NCI-H1417 treated with DMSO at 0.1 percent for 48 hours (cell line): ENCODE measurements at places on chromosomes 4 and X.

GRCh38 chr4:113869743-113870375, 108.3 kb upstream of the CAMK2D start:
- DNase-seq, result no peak

DNA sequence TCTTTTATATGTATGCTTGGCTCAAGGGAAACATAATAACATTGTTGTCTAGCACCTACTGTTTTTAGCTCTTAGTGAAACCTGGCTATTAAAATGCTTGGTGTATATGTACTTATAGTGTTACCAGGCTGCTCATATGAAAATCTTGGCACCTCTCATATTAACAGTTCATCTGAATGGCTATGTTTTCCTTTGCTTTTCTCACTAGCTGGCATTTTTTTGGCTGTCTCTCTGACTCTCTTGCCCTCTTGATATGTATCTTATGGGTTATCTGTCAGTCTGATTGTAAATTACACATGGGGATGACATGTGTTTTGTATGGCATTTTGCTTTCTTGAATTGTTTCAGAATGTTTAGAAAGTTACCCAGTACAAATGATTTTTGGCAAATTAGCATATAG, 158.0 kb downstream of the ARHGAP24 start:
- DNase-seq, result no peak

DNA sequence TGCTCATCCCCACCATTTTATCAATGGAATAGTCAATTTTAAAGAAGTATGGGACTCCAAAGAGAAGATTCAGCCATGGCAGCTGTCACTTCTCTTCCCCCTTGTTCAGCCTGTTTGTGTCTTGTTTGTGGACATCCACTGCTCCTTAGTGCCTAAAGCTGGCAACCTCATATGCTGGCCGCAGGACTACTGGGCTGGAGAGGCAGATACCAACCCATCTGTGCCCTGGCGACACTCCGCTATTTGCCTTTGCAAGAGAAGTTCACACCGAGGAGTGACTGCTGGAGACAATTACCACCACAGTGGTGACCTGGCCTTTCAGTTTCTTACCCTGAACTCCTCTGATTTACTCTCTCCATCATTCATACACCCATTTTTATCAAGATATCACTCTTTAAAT, 64.3 kb downstream of the NHSL2 start:
- DNase-seq, result no peak

DNA sequence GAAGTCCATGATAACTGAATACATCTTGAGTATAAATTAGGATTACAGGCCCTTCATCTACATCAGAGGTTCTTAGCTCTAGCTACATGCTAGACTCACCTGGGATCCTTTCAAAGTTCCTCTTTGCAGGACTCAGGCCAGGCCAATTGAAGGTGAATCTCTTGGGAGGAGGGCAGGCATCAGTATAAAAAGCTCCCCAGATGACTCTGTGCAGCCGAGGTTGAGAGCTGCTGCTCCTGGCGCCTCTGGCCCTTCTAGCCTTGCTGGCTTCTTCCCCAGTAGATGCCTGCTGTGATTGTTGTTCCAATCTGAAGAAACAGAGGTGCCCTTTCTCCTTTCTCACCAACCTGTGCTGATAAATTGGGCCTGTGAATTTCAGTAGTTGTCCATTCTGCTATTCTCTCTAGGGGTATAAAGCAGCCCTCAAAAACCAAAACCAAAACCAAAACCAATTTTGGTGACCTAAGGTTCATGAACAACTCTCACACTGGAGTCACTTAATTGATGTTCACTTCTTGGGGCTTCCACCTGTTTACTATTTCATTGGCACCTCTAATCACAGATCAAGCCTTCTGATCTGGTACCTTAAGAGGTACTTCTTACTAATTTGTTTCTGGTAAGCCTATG, 78.7 kb downstream of the SUPT20HL2 start:
- DNase-seq, result no peak

DNA sequence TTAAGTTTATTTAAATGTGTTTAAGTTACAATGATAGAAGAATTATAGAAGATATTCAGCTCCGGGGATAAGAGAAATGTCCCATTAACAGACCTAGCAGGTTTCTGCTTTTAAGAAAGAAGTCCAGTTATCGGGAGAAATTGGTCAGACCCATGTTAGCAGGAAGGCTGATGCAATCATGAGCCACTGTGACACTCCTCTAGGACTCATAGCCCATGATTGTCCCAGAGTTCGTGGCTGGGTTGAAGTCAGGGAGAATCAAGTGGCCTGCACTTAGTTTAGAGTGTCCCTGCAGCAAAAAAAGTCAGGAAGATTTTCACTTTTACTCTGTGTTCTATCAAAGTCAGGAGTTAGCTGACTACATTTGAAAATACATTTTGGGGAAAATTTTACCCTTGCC, 72.0 kb downstream of the TMEM144 start:
- DNase-seq, result no peak

DNA sequence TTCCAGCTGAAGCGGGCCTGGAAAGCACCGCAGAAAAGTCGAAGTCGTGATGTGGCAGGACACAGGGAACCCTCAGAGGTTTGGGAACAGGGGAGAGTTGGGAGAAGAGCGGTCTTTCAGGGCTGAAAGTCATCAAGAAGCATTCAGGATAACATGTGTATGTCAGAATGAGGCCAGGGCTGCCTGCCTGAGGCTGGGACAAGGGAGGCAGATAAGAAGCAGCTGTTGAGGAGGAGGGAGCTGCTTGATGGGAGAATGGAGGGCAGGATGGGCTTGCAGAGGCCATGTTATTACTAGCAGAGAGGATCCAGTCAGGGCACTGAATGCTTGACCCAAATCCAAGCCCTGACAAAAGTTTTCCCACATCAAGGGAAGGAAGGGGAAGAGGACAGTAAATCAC, 132.0 kb downstream of the ATG4A start:
- no peak for DNase-seq

GRCh38 chr4:184387351-184387750, 87.0 kb downstream of the IRF2 start:
- no peak for DNase-seq

DNA sequence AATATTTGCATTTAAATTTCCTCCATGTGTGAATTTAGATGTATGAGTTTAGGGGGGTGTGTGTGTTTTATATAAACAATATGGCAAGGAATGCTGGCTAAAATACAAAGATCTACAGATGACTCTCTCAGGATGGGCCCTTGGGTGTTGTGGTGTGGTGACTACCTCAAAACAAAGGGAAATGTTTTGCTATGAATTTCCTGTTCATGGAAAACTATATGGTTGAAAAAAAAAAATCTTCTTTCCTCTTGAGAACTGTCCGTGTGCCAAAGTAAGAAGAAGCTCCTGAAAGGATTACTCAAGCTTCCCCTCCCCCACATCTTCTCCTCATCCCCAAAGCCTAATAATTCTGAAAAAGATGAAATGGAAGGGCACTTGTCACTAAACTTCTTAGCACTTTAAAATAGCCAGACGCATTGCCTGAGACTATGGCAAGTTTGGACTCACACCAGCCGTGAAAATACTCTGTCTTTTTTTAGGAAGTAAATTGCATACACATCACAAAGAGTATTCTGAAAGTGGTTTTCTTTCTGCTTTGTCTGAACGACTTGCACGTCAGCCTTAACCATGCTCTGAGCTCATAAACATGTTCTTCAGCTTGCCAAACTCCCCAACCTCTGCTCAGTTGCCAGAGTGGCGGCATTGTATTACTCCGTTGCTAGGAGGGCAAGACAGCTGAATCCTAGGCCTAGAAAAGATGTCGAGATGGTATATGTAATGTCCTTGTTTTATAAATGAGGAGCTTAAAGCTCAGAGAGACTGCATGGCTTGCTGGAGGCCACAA, 250.4 kb upstream of the JADE1 start:
- DNase-seq, result no peak
